SHP77 treated with DMSO at 0.1 percent for 48 hours (cell line): ENCODE measurements at places on chromosomes 13 and 19.

- no peak for DNase-seq
Measured at GRCh38 chr19:40616178-40616577, 15.0 kb downstream of the LTBP4 start.

DNA sequence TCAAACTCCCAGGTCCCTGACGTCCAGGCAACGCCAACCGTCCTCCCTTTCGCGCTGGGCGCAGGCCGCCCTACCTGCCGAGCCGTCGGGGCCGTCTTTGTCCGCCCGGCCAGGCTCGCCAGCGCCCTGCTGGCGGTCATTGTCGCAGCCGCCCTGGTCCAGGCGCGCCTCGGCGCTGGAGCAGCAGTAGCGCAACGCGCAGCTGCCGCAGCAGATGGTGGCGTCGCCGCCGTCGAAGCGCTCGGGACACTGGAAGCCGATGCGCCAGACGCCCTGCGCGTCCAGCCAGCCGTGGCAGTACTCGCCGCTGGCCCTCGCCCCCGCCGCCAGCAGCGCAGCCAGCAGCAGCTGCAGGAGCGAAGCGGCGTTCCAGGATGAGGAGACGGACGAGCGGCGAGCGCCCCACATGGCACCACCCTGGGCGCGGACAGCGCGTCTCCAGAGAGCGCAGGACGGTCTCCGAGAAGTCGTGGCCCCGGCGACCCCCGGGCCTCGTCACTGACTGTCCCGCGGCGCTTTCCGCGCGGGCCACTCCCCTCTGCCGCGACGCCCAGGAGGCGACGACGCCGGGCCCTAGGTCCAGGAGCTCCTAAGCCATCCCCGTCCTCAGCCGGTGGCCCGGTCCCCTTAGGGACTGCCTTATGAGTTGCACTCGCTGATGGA, 1.1 kb downstream of the SHISA2 start:
- DNase-seq: no peak

GRCh38 chr19:44212866-44213346, 574 bp downstream of the ZNF227 start:
- no peak for DNase-seq

DNA sequence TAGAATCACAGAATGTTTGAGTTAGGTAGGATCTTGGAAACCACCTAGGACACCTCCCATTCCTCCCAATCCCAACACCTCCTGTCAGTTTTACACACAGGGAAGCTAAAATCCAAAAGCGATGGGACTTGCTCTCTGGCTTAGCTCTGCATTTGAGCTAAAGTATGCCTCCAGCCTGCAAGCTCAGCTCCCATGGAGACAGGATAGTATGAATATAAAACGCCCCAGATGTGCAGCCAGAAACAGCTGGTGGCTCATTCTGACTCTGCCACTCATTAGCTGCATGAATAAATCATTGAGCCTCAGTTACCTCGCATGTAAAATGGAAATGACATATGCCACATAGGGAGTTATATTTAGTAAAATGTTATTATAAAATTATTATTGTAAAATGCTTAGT, 336.0 kb downstream of the SUCLA2 start:
- DNase-seq: no peak

GRCh38 chr19:13234518-13234917, 84.3 kb downstream of the IER2 start:
- DNase-seq: no peak

- DNase-seq: peak; percentile 28
Measured at GRCh38 chr19:44643605-44644401, at the start of gene PVR. TSS of gene PVR (plus strand) at chr19:44643910. CDS start at chr19:44644097, 187 bp downstream.

DNA sequence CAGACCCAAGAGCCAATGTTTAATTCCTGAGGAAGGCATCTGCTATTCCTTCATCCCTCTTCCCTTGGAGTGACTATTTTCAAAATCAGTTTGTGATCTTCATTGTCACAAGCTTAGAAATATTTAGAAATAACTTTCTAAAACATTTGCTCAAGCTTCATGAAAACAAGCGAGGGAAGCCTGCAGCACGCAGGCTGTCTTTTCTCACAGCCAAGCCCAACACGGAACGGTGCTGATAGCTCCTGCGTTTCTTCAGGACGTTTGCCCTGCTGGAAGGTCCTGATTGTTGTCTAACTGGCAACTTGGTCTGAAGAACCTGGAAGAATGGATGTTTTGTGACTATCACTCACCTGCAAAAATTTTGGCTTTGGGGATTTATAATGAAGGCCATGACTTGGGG, 152.5 kb downstream of the FGF9 start:
- DNase-seq: no peak

GRCh38 chr13:48449656-48450055, 36.7 kb upstream of the LPAR6 start:
- DNase-seq: no peak

DNA sequence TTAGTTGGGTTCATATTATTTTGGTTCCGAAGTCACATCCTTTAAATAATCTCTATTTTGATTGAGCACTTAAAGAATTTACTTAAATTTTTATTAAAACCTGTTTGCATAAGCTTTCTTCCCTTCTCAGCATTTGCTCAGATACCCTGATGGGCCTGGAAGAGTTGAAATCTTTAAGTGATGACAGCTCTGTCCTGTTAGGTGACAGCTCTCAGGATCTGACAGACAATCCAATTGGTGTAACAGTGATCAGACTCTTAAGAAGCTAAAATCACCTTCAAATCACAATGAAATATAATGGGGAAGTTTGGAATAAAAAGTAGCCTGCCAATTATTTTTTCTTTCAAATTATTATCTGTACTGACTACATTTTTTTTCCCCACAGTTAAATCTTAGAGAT, 284.4 kb downstream of the LMO7 start:
- no peak for DNase-seq

- DNase-seq: no peak
Measured at GRCh38 chr13:43786472-43786765, 353 bp downstream of the ENOX1 start.

DNA sequence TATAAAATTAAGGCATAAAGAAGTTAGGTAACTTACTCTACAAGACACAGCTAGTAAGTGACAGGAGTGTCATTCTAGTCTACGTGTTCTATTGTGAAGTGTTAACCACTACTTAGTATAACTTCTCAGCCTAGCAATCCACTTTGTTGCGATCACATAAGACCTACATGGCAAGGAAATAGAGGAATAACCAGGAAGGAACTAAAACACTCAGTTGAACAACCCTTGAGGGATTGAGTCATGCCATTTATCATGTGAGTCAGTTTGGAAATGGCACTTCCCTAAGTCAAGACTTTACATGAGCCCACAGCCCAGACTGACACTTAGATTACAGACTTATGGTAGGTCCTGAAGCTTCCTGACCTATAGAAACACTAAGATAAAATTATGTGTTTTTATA, 279.5 kb upstream of the PCDH20 start:
- DNase-seq: no peak

GRCh38 chr13:109412283-109412901, 374.0 kb downstream of the IRS2 start:
- DNase-seq: peak; percentile 88

DNA sequence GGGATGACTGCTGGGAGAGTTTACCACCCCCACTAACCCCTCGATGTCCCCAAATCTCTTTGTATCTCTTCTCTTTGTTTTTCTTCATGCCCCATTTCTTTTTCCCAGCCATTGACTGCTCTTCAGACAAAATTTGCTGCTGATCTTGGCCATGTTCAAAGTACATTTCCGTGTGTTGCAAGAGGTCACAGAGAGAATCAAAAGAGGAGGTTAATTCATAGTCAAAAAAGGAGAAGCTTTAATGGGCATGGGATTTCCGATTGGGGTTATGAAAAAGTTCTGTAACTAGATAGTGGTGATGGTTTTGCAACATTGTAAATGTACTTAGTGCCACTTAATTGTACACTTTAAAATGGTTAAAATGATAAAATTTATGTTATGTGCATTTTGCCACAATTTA, 121.1 kb downstream of the FLT1 start:
- no peak for DNase-seq

GRCh38 chr19:50826492-50827240, 3.1 kb upstream of the KLK1 start:
- DNase-seq: no peak

DNA sequence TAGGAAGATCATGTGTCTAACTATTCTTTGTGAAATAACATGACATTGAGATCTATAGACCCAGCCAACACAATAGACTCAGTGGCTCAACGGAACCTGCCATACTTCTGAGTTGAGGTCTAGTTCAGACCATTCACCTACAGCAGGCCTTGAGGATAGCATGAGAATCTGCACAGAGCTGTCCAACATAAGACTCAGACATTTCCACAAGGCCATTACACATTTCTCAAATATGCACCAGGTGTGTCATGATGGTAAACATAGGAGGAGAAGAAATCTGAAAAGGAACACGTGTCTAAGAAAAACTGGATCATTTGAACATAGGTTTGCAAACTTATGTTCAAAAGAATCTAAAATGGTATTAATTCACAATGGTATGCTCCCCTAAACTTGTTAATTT, 421.4 kb downstream of the SLITRK6 start:
- no peak for DNase-seq
